ENCODE measurements at places on chromosomes 12 and 14. TPM values are rescaled to one million over a fixed set of nuclear protein-coding genes. Genes with fewer than 3 reads are reported as not detected.

DNA sequence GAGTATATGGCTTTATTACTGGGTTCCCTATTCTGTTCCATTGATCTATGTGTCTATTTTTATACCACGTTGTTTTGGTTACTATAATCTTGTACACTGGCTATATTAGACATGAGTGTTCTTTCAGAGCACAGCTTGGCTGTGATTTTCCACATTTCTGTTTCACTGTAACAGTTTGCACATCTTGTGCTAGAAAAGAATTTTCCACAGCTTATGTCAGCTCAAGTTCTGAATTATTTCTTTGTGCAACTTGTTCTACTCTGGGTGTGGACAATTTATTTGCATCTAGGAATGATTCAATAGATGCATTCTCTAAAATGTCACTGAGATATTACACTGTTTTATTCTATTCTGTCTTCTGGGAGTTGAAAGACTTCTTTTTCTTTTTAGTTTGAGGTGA is 28.4 kb upstream of the OR5AU1 start:
- no peaks in the 10 kb centered on the region for H3K4me1 ChIP-seq
- H3K27ac ChIP-seq: no peak overlapping the region
- no peaks in the 10 kb centered on the region for H3K27me3 ChIP-seq
- no peaks in the 10 kb centered on the region for H3K36me3 ChIP-seq
- no peak overlapping the region for H3K4me3 ChIP-seq
- DNase-seq: no peak

DNA sequence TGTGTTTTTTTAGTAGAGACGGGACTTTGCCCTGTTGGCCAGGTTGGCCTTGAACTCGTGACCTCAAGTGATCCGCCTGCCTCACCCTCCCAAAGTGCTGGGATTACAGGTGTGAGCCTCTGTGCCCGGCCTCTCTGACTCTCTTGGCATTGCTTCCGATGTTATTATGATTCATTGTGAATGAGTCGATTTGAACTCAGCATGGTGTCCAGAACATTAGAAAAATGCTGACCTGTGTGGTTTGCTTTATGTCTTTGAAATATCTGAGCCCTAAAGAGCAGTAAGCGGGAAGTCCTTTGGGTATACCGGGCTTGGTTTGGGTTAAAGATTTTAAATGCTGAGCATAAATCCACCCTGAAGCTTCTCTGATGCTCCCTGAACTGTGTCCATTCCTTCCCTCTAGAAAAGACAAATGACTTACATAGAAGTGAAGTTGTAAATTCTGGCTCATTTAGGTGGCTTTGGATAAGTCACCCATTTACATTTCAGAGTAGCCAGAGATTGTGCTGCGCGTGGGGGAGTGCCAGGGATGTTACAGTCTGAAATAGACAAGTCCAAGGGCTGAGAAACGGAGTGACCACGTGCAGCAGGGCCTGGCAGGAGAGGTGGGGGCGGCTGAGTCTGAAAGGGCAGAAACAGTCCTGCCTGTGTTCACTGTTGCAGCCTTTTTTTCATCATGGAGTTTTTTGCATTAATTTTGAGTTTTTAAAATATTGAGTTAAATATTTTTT is 39.6 kb downstream of the SLC15A4 start:
- H3K27me3 ChIP-seq: peaks cover 10% of the 10 kb centered on the region
- H3K4me3 ChIP-seq: no peak overlapping the region
- H3K36me3 ChIP-seq: no peaks in the 10 kb centered on the region
- peak overlapping the region; percentile 67 for H3K27ac ChIP-seq
- no peak for DNase-seq
- no peaks in the 10 kb centered on the region for H3K4me1 ChIP-seq

GRCh38 chr14:71491931-71492330 is 440.3 kb upstream of the RGS6 start:
- peaks cover 7% of the 10 kb centered on the region for H3K36me3 ChIP-seq
- H3K4me1 ChIP-seq: peaks cover 14% of the 10 kb centered on the region
- no peaks in the 10 kb centered on the region for H3K27me3 ChIP-seq

- H3K36me3 ChIP-seq: peaks cover 35% of the 10 kb centered on the region
- DNase-seq: peak; percentile 85
- H3K27me3 ChIP-seq: no peaks in the 10 kb centered on the region
- peak within 1 kb of the TSS; percentile 100 for H3K4me3 ChIP-seq
- peak within 1 kb of the TSS; percentile 100 for H3K27ac ChIP-seq
Observed at GRCh38 chr12:124914392-124915238, at the start of gene UBC. UBC (minus strand) TSS chr12:124914650; CDS start chr12:124913771, 879 bp downstream.

TAS2R13 gene
- 3.4 TPM for total RNA-seq

CD163L1 gene
- 1.1 TPM for total RNA-seq

ZNF385A gene
- total RNA-seq: 16.6 TPM

NTN4 gene
- 7.2 TPM for total RNA-seq
